ENCODE measurements at places on chromosomes 4 and X. TPM values are rescaled to one million over a fixed set of nuclear protein-coding genes. Genes with fewer than 3 reads are reported as not detected.

Gene VCX3A
- not detected for total RNA-seq

Gene TKTL2
- total RNA-seq = not detected

Gene EGF
- total RNA-seq = 37.1 TPM

Gene PCDH10
- total RNA-seq = not detected

Gene ENOPH1
- total RNA-seq = 12.5 TPM

Gene BRS3
- 0.08 TPM for total RNA-seq

Gene SPON2
- 6.9 TPM for total RNA-seq

Gene WDFY3
- total RNA-seq = 54.2 TPM

Gene FAM133A
- total RNA-seq = not detected

Gene SCLT1
- total RNA-seq = 5.0 TPM

Gene METTL14
- total RNA-seq = 32.5 TPM

DNA sequence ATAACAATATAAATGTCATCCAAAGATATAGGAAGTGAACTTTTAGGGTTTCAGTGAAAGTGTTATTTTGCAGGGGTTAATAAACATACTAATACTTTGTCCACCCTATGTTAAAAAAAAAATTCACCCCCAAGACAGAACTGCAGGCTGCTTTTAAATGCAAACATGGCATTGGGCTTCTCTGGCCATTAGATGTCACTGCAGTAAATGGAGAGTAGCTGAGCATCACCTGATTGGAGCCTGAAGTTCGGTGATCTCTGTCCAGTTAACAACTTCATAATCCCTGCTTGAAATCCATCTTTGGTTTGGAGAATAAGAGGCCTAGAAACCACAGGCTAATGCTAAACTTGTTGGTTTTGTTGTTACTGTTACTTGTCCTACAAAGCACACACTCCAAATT is 18.7 kb downstream of the SLC25A43 start:
- no peaks in the 10 kb centered on the region for H3K4me1 ChIP-seq
- no peak overlapping the region for H3K27ac ChIP-seq
- no peak overlapping the region for H3K4me3 ChIP-seq
- H3K27me3 ChIP-seq = no peaks in the 10 kb centered on the region

DNA sequence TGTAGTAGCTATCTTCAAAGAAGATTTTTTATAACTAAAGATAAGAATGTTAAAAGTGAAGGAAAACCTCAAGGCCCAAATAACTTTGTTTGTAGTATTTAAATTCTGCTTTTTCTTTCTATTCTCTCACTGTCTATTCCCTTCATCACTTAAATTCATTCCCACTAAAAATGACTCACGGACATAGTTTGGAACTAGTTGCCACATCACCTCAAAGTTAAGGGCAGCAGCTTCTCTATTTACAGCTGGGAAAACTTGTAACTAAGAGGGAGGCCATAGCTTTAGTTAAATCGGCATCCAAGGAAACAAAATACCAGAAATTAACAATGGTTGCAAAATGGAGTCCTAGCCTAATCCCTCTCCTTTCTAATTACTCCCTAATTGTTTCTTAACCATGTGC is 325.4 kb upstream of the MAGEB2 start:
- no peak overlapping the region for H3K4me3 ChIP-seq
- no peaks in the 10 kb centered on the region for H3K36me3 ChIP-seq
- DNase-seq = no peak
- H3K27me3 ChIP-seq = peaks cover 4% of the 10 kb centered on the region
- no peak overlapping the region for H3K27ac ChIP-seq
- H3K4me1 ChIP-seq = no peaks in the 10 kb centered on the region

DNA sequence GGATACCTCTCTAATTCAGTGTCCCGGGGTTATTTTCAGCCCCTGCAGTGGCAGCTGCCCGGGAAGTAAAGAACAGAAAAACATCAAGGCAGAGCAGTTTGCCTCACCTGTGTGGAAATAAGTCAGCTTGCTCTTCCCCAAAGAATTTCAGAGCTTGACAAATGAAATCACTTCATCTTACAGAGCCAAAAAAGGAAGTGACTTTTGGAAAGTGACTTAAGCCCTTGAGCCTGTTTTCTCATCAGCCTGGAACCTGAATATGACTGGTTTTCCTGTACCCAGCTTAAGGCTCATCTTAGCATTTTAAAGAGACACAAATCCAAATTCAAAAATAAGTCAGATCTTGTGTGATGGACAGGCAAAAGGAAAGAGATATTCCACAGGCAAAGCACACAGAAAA is 211.6 kb downstream of the RCHY1 start:
- no peak for DNase-seq
- no peaks in the 10 kb centered on the region for H3K27me3 ChIP-seq
- H3K27ac ChIP-seq = no peak overlapping the region
- H3K36me3 ChIP-seq = no peaks in the 10 kb centered on the region
- no peak overlapping the region for H3K4me3 ChIP-seq

DNA sequence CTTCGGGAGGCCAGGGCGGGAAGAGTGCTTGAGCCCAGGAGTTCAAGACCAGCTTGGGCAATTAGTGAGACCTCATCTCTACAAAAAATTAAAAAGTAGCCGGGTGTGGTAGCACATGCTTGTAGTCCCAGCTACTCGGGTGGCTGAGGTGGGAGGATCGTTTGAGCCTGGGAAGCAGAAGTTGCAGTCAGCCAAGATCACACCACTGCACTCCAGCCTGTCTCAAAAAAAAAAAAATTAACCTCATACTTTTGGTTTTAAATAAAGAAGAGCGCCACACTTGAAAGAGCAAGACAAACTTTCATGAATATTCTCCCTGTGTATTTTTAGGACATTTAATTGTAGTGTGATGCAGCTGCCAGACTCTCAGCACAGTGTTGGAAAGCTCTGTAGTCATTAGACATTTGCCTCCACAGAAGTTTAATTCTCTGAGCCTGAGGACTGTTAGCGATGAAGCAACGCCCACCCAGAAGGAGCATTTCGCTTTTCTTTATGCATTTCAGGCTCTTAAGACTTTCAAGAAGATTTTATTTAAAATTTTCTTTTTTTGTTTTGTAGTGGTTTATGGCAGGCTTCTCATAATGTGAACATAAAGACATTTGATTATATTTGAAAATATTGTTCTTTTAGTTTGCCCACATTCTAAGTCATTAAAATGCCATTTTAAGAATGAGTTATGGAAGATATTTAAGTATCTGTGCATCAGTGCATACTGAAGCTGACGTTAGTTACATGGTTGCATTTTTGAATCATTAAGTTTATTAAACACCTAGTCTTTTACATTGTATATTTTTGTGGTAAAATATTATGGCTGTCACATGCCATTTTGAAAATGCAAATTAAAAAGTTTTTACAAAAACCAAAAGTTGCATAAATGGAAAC is 45.8 kb downstream of the DCLK2 start:
- H3K4me1 ChIP-seq = no peaks in the 10 kb centered on the region
- no peaks in the 10 kb centered on the region for H3K27me3 ChIP-seq
- no peak overlapping the region for H3K27ac ChIP-seq
- H3K4me3 ChIP-seq = no peak overlapping the region
- H3K36me3 ChIP-seq = no peaks in the 10 kb centered on the region

- no peak for DNase-seq
- H3K4me1 ChIP-seq = peaks cover 28% of the 10 kb centered on the region
- no peaks in the 10 kb centered on the region for H3K36me3 ChIP-seq
- no peaks in the 10 kb centered on the region for H3K27me3 ChIP-seq
Observed at GRCh38 chr4:128573781-128574508, 235.6 kb upstream of the JADE1 start.

- H3K36me3 ChIP-seq = no peaks in the 10 kb centered on the region
- no peaks in the 10 kb centered on the region for H3K27me3 ChIP-seq
- H3K4me3 ChIP-seq = no peak overlapping the region
- no peak for DNase-seq
Observed at GRCh38 chrX:16664074-16664473, 14.1 kb downstream of the S100G start.

DNA sequence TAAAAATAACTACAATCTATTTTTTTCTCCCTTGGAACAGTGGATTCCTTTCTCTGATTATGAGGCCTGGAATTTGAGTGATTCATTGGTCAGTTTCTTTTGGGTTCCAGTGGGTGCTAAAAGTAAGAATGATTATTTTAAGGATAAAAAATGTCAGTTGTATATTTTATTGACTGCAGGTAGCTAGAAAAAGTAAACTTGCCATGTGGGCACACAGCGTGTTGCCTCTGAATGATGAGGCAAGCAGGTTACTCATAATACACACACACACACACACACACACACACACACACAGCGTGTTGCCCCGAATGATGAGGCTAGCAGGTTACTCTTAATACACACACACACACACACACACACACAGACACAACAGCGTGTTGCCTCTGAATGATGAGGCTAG is 13.8 kb downstream of the GALNT7 start:
- no peak for DNase-seq
- no peaks in the 10 kb centered on the region for H3K27me3 ChIP-seq
- no peaks in the 10 kb centered on the region for H3K4me1 ChIP-seq
- H3K27ac ChIP-seq = no peak overlapping the region

DNA sequence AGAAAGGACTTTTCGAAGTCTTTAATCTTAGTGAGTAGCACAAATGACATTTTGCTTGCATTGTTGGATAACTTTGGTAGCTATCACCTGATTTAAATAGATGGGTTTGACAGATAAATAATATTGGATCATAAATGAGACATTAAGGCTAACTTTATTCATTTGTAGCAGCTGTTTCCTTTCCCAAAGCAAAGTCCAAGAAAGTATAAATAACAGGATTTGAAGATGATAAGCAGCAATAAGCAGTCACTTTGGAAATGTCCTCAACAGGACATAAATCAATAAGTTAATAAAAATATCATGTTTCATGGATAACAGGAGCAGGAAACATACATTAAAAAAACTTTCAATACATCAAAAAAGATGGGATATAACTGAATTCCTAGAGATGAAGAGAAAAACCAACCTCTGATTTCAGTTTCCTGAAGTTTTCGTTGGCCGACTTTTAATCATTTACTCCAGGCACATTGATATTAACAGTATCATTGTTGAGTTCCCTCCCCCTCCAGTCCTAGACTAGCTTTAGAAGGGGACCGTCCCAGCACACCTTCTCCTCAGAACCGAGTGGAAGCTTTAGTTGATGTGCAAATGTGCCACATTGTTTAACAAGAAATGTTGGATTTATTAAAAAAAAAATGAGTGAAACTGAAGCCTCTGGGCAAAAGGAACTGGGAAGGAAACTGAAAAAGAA is 169.9 kb upstream of the AGA start:
- H3K27me3 ChIP-seq = no peaks in the 10 kb centered on the region
- no peaks in the 10 kb centered on the region for H3K36me3 ChIP-seq
- no peaks in the 10 kb centered on the region for H3K4me1 ChIP-seq

GRCh38 chr4:183186813-183187212 is 87.8 kb downstream of the WWC2 start:
- no peaks in the 10 kb centered on the region for H3K27me3 ChIP-seq
- no peak for DNase-seq
- H3K4me3 ChIP-seq = no peak overlapping the region
- H3K27ac ChIP-seq = no peak overlapping the region
- H3K36me3 ChIP-seq = no peaks in the 10 kb centered on the region

GRCh38 chr4:8200302-8200975 is 1.3 kb downstream of the SH3TC1 start:
- no peaks in the 10 kb centered on the region for H3K36me3 ChIP-seq
- no peaks in the 10 kb centered on the region for H3K27me3 ChIP-seq
- peak overlapping the region; percentile 63 for H3K4me3 ChIP-seq

GRCh38 chrX:141839856-141840255 is 1.7 kb downstream of the MAGEC3 start:
- H3K4me3 ChIP-seq = no peak overlapping the region
- no peak for DNase-seq
- H3K4me1 ChIP-seq = no peaks in the 10 kb centered on the region

GRCh38 chr4:113760094-113760794 is 1.3 kb downstream of the CAMK2D start:
- H3K27ac ChIP-seq = peak overlapping the region; percentile 97
- H3K4me3 ChIP-seq = peak overlapping the region; percentile 88
- no peaks in the 10 kb centered on the region for H3K36me3 ChIP-seq
- DNase-seq = peak; percentile 49
- peaks cover 42% of the 10 kb centered on the region for H3K4me1 ChIP-seq
- no peaks in the 10 kb centered on the region for H3K27me3 ChIP-seq

DNA sequence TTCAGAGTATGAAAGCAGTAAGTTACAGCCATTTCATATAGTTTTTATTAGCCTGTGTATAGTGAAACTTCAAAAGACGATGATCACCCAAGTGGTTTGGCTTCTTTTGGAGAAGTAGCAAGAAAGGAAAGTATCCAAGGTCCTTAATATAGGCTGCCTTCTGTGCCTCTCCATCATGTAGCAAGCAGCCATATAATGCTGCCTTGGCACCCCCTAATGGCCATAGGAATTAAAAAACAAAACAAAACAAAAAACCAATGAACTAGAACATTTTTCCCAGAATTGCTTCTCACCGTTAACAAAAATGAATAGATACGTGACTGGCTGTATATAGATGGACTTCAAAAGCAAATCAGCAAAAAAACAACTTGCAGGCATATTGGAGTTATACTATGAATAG is 18.9 kb downstream of the LAMP2 start:
- no peaks in the 10 kb centered on the region for H3K27me3 ChIP-seq
- no peak overlapping the region for H3K27ac ChIP-seq
- no peaks in the 10 kb centered on the region for H3K36me3 ChIP-seq
- no peak overlapping the region for H3K4me3 ChIP-seq
- no peaks in the 10 kb centered on the region for H3K4me1 ChIP-seq
- no peak for DNase-seq

- H3K27me3 ChIP-seq = no peaks in the 10 kb centered on the region
- H3K27ac ChIP-seq = no peak overlapping the region
- no peak for DNase-seq
- H3K4me3 ChIP-seq = no peak overlapping the region
- no peaks in the 10 kb centered on the region for H3K36me3 ChIP-seq
- H3K4me1 ChIP-seq = no peaks in the 10 kb centered on the region
Observed at GRCh38 chr4:114512595-114513295, 85.9 kb upstream of the UGT8 start.

GRCh38 chrX:103889216-103889615 is 57.2 kb upstream of the RAB9B start:
- H3K4me3 ChIP-seq = no peak overlapping the region
- no peak for DNase-seq

DNA sequence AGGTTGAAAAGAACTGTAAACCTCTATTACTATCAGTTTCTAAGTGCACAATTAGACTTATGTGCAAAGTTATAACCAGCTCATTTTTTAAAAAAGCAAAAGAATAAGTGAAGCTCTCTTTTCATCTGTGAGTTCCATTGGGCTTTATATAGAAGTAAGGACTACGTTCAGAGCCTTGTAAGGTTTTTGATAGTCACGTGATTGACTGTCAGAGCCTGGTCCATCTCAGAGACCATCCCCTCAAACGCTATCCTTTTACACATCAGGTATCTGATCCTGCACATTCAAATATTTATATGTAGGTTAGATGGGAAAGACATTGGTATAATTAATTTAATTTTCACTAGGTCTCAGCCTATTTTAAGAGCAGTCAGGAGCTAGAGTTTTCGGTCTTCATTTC is 279.3 kb downstream of the INPP4B start:
- DNase-seq = no peak
- H3K36me3 ChIP-seq = no peaks in the 10 kb centered on the region
- no peak overlapping the region for H3K4me3 ChIP-seq
- H3K4me1 ChIP-seq = no peaks in the 10 kb centered on the region
- no peak overlapping the region for H3K27ac ChIP-seq
- H3K27me3 ChIP-seq = no peaks in the 10 kb centered on the region

All from psoas muscle (tissue), 8 donors.